ENCODE measurements at places on chromosomes 13 and 19.
A peak's percentile ranks its signal among the peaks of the same experiment; 100 is the strongest.

DNA sequence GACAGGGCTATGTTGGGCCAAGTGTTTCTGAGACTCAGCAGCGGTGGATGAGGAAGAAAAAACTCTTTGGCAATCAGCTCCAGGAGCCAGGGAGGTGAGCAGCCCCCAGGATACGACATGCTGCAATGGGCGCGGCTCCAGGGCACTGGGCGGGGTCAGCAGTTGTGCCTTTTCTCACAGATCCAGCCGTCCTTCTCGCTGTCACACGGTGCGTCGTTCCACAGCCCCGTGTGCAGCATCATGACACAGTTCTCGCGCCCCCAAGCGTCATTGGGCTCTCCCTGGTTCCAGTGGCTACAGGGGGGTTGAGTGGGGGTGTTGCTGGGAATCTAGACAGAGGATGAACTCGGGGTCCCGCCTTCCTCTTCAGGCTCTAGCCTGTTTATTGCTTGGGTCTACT is 2.7 kb downstream of the CLEC4G start:
- DNase-seq = no peak

- no peak for DNase-seq
Measured at GRCh38 chr13:94999871-95000270, 287.5 kb upstream of the SOX21 start.

DNA sequence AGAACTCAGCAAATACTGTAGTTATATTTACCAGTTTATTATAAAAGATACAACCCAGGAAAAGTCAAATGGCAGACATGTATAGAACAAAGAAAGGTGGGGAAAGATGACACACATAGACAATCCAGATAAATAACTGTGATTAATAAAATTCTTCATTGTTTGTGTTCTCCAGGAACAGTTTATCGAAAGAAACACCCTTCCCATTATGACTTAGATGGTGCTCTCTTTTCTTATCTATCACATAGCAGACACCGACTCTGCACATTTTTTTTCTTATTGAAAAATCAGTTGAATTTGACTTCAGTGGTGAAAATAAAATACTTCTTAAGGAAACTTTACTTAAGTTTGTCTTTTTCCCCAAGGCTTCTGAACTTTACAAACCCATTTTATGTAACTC is 6.2 kb downstream of the ZNF708 start:
- DNase-seq = no peak

DNA sequence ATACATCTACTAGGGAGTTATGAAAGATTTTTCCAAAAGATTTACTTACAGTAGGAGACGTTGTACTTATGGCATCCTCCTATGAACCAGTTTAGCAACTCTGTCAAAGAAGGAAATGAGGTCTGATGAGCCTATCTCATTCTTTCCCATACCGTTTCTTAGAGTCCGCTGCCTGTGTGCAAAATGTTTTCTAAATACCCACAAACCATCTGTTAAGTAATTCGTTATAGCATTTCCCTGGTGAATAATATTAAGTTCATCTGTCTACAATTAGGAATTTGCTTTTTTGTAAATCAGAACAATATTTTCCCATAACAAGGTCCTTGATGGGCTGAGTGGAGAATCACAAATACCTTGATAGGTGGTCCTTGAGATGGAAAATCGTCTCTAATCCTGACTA is 178.8 kb upstream of the TMTC4 start:
- no peak for DNase-seq

GRCh38 chr19:5026706-5027273 is 57.9 kb downstream of the KDM4B start:
- DNase-seq = no peak

GRCh38 chr13:36142735-36143134 is 11.6 kb upstream of the DCLK1 start:
- DNase-seq = no peak

GRCh38 chr19:18161636-18162002 is 8.7 kb downstream of the PIK3R2 start:
- DNase-seq = no peak

- peak; percentile 65 for DNase-seq
Measured at GRCh38 chr13:99316657-99317256, 9.6 kb upstream of the GPR183 start.

Data from G401 (cell line).